ENCODE measurements at places on chromosomes 4 and X.

DNA sequence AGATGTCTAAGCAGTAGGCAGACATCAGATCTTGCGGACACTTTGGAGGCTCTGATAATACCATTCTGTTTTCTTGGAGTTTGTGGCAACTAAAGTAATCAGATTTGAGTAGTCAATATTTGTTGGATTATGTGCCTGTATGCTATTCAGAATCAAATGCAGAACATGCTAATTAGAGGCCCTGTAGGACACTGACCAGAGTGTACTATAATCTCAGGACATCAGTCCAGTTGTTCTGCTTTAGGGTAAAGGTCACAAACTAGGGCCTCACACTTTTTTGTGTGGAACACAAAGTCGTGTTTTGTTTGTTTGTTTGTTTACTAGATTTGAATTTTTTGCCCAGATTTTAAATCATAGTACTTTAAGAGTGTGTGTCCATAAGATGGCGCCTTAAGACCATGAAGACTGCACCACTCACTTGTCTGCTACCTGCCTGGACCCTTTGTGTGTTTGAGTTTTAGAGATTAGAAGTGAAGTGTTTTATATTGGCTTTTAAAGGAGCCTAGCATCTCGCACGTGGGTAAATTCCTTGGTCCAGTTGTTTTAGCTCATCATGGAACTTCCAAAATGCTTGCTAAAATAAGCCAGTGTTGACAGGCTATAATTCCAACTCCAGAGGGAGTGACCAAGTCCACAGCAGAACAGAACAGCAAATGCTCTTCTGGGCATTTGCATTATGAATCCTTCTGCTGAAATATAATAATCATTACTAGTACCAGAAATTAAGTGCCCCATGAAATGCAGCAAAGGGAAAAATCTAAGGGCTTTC lies 34.7 kb downstream of the IL13RA1 start:
- no peak for DNase-seq

GRCh38 chr4:116099596-116099995 lies 985.8 kb downstream of the TRAM1L1 start:
- DNase-seq, result no peak

GRCh38 chr4:84220990-84221389 lies 278.1 kb downstream of the NKX6-1 start:
- no peak for DNase-seq

DNA sequence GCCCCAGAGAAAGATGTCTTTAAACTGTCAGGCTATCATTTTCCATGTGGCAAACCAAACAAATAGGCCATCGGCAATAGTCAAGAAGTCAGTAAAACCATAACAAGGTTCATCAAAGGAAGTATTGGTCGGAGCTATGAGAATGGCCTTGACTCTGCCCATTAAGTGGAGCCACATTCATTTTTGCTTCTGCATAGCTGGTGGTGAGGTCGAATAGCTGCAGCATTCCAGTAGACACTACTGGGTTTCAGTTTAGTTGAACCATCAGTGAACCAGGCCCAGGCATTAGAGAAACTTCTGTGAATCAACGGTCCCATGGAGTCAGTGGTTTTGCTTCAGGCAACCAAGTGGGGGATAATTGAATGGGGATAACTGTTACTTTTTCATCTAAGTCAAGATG lies 92.0 kb upstream of the MED14 start:
- DNase-seq, result no peak

- no peak for DNase-seq
Measured at GRCh38 chrX:72399816-72400215, 94.1 kb upstream of the CITED1 start.

- DNase-seq, result no peak
Measured at GRCh38 chr4:176099314-176099713, 33.7 kb downstream of the WDR17 start.

DNA sequence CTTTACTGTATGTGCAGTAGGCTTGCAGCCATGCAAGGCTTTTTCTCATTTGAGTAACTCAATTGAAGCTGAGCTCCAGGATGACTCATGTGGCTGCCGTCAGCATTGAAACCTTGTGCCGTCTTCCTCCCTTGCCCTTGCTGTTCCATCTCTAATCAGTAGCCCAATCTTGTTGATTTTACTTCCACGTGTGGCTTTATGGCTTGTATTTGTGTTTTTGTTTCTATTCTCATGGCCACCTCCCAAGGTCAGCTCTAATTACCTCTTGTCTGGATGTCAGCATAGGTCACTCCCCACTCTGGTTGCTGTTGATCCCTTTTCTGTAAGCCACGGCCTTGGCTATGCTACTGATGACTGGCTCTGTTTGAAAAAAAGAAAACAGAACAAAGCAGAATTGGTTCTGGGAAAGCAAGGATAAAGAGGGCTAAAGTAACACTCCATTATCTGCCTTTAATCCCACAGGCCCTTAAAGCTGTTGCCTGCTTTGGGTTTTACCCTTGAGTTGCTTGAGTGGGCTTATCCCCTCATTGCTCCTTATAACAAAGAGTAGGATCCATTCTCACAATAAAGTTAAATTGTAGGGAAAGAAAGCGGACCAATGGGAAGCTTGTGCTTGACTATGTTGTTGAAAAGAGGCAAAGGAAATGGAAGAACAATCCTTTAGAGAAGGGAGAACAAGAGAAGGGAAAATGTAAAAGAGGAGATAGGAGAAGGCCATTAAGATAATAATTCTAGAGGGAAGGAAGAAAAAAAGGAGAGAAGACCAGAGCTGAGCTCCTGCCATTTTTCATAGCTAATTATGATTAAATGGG lies 173.9 kb upstream of the PGRMC2 start:
- no peak for DNase-seq

DNA sequence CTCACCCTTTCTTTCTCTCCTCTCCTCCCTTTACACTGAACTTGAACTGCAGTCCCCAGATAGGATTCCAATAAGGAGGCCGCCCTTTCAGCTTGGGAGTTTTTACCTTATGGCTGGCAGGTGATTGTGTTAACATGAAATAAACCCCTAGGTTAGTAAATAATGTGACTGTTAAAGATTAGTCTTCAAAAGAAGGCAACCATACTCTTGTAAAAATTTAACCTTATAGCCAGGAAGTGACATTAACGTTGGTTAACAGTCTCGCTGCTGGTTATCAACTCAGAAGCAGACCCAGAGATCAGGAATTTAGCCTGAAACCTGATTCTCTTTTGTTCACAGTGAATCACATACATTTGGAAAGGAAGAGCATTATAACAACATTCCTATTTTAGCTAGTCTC lies 15.2 kb downstream of the FHDC1 start:
- no peak for DNase-seq

- DNase-seq, result peak; percentile 33
Measured at GRCh38 chrX:24479924-24480323, 14.8 kb downstream of the PDK3 start.

DNA sequence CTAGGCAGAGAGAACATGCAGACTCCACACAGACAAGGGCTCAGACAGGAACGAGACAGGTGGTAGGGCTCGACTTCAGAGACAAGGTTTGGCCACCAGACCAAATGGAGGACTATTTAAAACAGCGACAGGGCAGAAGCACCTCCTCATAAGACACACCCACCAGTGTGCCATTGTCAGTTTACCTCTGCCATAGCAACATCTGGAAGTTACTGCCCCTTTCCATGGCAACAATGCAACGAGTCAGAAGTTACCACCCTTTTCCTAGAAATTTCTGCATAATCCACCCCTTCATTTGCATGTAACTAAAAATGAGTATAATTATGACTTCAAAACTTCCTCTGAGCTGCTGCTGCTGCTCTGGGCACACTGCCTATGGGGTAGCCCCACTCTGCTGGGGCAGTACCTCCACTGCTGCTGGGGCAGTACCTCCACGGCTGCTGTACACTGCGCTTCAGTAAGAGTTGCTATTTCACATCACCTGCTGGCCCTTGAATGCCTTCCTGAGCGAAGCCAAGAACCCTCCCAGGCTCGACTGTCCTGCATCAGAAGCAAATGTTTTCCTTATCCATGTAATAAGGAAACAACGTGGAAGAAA lies 2222.3 kb upstream of the AGA start:
- no peak for DNase-seq

DNA sequence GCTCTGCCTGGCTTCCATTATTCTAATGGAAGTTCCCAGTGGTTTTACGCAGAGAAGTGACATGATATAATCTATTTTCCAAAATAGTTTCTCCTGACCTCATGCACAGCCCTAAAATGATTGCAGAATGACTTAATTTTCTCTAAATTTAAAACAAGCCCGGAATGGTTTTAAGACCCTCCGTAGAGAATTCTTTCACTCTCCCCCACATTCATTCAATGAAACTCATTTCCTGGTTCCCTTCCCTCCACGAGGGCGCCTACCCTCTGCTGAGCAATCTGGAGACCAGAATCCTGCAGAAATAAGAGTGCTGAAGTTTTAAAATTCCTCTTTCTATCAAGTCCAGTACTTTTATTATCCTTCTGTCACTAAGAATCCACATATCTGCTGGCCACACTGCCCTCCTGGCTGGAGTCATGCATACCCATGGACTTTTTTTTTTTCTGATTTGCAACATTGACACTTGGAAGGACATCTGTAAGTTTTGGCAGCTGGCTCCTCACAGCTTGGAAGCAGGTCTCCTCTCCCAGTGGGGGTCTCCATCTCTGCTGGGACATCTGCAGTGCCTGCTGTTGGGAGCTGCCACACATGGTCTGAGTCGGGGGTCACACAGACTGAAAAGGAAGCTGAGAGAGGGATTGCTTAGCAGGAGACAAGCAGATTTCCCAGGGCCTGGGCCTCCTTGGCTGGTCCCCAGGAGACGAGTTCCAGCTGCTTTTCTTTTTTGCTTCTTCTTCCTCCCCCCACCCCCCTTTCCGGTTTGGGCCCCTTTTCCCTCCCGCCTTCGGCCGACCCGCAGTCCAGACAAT lies 86.1 kb downstream of the SOWAHB start:
- DNase-seq, result no peak

DNA sequence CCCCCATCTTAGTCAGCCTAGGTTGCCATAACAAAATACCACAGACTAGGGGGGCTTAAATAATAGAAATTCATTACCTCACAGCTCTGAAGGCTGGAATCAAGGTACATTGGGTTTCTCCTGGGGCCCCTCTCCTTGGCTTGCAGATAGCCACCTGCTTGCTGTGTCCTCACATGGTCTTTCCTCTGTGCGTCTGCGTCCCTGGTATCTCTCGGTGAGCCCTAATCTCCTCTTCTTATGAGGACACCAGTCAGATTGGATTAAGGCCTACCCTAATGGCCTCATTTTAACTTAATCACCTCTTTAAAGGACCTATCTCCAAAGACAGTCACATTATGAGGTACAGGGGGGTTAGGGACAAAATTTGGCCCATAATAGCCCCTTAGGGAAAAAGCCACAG lies 98.0 kb downstream of the SH3KBP1 start:
- DNase-seq, result no peak

DNA sequence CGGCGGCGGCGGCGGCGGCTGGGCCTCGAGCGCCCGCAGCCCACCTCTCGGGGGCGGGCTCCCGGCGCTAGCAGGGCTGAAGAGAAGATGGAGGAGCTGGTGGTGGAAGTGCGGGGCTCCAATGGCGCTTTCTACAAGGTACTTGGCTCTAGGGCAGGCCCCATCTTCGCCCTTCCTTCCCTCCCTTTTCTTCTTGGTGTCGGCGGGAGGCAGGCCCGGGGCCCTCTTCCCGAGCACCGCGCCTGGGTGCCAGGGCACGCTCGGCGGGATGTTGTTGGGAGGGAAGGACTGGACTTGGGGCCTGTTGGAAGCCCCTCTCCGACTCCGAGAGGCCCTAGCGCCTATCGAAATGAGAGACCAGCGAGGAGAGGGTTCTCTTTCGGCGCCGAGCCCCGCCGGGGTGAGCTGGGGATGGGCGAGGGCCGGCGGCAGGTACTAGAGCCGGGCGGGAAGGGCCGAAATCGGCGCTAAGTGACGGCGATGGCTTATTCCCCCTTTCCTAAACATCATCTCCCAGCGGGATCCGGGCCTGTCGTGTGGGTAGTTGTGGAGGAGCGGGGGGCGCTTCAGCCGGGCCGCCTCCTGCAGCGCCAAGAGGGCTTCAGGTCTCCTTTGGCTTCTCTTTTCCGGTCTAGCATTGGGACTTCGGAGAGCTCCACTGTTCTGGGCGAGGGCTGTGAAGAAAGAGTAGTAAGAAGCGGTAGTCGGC lies 528 bp downstream of the FMR1 start:
- no peak for DNase-seq

GRCh38 chr4:63563288-63564014 lies 845.8 kb downstream of the TECRL start:
- DNase-seq, result no peak

DNA sequence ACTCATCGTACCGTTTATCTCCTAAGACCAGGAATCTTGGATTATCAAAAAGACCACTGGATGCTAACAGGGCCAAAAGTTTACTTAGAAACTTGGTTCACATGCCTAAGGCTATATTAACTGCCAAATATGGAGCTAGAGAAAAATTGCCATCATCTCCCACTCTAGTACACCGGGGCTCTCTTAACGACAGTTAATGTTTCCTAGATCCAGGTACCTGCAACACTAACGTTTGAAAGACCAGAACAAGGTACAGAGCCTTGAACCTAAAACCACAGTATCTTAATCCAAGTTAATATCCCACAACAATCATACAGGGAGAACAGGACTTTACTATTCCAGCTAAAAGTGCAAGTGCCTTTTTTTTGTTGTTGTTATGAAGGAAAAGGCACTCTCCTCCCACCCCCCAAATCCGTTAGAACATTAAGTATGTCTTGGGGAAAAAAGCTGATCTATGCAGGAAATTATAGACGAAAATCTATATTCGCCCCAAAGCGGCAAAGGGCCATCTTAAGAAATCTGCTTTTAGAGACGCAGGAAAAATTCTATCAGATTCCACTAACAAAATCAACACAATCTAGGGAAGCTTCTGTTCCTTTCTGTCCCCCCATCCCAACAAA lies 1.3 kb downstream of the G3BP2 start:
- DNase-seq, result no peak

- DNase-seq, result no peak
Measured at GRCh38 chrX:9835585-9836210, 49.5 kb downstream of the SHROOM2 start.

DNA sequence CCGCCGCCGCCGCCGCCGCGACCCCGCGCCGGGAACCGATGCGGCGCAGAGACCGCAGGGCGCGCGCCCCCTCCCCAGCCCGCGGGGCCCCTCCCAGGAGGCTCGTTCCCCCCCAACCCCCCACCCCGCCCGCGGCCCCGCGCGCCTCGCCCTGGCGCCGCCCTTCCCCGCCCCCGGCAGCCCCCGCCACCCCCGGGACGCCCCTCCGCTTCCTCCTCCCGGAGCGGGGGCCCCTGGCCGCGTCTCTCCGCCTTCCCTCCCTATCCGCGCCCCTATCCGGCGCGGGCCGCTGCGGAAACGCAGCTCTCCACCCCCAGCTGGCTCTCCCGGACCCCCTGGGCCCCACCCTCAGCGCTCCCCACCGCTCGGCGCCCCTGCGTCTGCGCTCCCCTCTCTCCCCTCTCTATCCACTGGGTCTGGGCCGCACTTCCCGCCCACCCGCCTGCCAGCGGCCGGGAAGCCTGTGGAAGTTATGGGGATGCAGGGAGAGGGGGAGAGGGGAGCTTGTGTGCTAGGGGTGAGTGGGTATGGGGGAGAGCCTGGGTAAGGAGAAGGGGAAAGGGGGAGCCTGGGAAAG lies at the start of gene TMEM271:
Gene TMEM271 (minus strand): TSS at position 51 of the 577 bp plus-strand sequence. CDS start 233 bp downstream, outside the sequence.
- DNase-seq, result no peak

DNA sequence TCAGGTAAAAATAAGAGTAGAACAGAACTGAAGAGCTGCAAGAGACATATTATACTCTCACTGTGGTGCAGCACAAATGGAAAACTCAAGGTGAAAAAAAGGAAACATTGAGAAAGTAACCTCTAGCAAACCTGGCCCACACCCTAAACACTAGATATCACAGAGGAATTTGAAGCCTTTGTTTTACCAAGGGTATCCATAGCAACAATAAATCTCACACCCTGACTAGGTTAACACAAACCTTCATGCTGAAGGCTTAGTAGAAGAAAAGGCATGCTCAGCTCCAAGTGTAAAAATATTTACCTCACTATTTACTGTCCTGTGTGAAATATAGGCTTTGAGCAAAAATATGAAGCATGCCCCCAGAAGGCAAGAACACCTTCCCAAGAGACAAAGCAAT lies 61.9 kb upstream of the TAB3 start:
- DNase-seq, result no peak

Measured in stimulated activated CD4-positive, alpha-beta T cell treated with anti-CD3 and anti-CD28 coated beads, Interleukin-12 subunit alpha, Interleukin-12 subunit beta, amount 100 ng/mL, for 24 hours (primary cell).